H1 (cell line): ENCODE measurements at places on chromosomes 3 and 15. TPM values are rescaled to one million over a fixed set of nuclear protein-coding genes. Genes with fewer than 3 reads are reported as not detected.

Gene CYP11A1
- total RNA-seq: 1.9 and 3.3 TPM in 2 replicates

Gene CHSY1
- total RNA-seq: 60.3 and 60.7 TPM in 2 replicates

Gene ISG20
- total RNA-seq: 2.9 and 4.0 TPM in 2 replicates

- no peak for DNase-seq
Measured at GRCh38 chr3:134594331-134594741, 56.5 kb downstream of the KY start.

DNA sequence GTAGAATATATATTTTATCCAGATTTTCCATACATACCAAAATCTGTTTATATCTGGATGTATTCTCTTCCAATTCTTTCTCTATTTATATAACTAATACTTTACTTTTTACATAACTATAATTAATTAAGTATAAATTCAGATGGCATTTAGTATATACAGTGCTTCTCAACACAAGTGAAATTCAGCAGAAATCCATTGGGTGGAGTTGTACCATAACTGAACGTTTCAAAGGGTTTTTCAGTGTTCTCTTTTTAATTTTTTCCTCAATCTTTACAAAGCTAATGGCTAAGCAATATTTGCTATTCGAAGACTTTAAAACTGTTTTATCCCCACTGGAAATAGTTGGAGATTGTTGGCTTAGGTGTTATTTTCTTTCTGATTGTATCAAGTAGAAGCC, 13.9 kb upstream of the ZBBX start:
- DNase-seq: no peak

DNA sequence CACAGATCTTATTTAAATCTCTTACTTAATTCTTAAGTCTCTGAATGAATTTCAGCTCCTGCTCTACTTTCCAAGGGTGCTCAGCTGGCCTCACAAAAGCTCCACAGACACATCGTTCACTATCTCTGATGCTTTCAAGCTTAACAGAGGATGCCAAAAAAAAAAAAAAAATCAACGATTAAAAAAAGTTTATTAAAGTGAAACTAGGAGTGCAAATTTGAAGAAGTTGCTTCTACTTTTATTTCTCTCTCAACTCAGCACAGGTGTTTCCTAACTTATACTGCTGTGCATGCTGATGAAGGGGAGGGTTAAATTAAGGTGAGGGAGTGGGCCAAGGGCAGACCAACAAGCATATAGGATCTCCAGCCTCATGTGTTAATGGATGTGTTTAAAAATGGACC, 157.2 kb downstream of the TIGIT start:
- no peak for DNase-seq

GRCh38 chr3:2583046-2583445, 484.4 kb downstream of the CNTN4 start:
- no peak for DNase-seq

DNA sequence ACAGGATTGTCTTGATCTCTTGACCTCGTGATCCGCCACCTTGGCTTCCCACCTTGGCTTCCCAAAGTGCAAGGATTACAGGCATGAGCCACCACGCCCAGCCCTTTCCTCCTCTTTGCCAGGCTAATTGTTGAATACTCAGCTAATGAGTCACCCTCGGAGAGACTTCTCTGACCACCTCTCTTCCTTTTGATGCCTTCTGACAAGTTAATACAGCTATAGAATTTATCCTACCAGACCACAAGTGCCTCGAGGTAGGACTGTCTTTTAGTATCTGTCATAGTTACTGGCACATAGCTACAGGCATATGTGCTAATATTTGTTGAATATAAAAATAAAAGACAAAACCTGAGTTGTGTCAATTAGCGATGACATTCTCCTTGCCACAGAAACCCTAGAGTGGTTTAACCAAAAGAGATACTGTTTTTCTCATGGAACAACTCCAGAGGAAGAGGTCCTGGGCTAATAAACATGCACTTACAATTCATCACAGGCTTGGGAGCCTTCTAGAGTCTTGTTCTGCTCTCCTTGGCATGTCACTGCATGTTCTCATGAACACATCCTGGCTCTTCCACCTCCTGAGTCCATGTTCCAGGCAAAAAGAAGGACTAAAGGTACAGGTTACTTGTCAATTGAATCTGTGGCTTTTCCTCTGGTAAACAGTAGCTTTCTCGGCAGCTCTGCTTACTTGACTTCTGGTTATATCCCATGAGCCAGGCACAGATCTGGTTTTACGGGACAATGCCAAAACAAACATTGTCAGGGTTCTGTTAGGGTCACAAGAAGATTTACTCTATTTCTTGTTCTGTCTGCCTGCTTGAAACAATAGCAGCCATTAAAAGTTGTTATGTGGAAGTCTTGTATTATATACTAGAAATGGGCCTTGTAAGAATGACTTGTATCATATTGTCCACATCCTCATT, 332.3 kb downstream of the THSD4 start:
- no peak for DNase-seq

GRCh38 chr3:65412588-65412987, 626.1 kb downstream of the MAGI1 start:
- DNase-seq: no peak
